ENCODE measurements at places on chromosomes 16 and 17.

GRCh38 chr17:28390563-28390962 is 15.4 kb downstream of the SLC46A1 start:
- DNase-seq = no peak

GRCh38 chr16:75042426-75043174 is 43.8 kb downstream of the ZNRF1 start:
- DNase-seq = no peak

DNA sequence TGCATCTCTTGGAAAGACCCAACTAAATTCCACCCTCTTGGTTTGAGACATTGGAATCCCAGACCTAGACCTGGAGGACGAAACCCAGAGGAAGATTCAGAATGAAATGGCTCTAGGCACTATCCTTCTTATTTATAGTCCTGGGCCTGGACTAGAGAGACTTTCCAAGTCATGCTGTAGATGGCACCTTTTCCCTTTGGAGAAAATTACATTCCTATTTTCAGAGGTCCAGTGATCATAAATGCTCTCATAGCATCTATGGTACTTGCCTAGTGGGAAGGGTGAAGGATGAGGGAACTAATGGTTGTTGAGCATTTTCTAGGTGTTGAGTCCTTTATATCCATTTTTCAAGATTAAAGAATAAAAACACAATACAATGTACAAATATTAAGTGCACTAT is 37.1 kb downstream of the SPACA3 start:
- no peak for DNase-seq

- no peak for DNase-seq
These were observed 15.2 kb upstream of the DPEP1 start for GRCh38 chr16:89598199-89598598.

DNA sequence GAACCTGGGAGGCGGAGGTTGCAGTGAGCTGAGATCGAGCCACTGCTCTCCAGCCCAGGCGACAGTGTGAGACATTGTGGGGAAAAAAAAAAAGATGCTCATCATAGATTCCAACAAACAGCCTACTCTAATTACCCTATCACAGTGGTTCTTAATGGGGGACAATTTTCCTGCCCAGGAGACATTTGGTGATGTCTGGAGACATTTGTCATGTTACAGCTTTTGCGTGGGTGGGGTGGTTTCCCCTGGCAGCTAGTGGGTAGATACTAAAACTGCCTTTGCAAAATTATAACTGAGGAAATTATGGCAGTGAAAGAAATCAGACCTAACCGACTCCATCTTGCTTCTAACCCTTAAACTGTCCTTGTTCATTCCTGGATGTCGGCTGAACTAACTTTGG is 92.5 kb upstream of the RBL2 start:
- DNase-seq = no peak

DNA sequence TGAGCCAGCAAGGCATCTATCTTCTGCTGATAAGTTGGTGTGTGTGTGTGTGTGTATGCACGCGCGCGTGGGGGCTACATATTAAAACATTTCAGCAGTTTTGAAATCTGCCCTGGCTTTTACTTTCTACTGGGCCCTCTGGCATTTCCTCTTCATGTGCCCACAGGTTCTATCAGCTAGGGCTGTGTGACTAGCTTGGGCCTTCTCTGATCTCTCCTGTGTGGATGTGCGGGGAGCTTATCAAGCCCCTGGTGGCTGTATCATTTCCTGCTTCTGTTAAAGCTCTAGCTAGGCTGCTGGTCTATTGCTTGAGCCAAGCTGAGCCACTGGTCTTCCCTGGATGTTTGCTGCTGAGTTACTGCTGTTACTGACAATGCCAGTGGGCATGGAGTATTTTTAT is 132.5 kb downstream of the AATF start:
- DNase-seq = no peak

DNA sequence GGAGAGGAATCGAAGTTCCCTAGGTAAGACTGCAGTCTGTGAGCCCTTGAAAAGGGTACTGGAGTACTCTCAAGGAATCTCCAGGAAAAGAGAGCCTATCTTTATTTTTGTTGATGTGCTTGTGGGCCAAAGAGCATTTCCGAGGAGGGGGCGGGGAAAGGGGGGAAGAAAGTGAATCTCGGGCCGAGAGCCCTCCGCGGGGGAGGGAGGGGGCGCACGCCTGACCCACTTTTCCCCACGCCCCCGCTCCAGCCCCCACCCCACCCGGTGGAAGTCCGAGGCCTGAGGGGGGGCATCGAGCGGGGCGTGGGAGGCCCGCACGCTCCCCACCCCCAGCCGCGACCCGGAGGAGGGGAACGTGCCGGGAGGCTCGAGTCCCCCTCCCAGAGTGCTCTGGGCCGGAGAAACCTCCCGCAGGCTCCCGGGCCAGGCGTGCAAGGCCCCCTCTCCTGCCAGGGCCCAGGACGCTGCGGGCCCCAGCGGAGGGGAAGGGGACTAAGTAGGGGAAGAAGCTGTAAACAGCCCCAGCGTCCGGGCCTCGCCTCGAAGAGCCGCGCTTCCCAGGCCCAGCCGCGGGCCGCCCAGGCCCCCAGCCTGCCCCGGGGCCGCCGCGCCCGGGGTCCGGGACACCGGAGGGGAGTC is 444 bp downstream of the HELZ start:
- DNase-seq = no peak

- DNase-seq = no peak
These were observed 74.5 kb upstream of the C17orf78 start for GRCh38 chr17:37301288-37301687.

DNA sequence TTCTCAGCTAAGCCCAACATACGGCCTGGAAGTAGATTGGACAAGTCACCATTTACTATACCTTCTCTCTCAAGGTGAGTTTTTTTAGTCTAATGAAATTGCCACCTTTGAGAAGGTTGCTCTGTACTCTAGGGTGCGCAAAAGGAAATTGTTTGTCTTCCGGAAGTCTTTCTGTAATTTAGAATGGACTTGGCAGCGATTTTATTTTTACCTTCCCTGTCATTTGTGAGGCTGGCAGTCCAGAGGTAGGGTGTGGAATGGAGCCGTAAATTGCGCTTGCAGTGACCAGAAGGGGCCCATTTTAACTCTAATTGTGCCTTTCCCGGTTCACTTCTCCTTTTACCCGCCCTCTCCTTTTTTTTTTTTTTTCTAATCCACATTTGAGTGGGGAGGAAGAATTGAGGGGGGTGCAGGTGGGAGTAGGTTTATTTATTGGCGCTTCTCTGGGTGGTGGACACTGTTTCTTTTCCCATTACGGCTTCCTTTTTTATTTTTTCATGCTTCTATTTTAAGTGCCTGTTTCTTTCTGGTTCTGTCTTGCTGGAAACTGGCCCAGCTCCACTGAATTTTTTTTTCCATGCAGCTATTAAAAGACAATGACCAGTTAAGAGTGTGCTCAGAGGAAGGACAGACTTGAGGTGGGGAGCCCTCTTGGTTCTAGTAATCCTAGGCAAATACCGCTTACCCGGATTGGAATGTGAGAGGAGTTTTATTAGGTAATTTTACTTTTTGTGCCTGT is 89.7 kb upstream of the CLEC18A start:
- no peak for DNase-seq

DNA sequence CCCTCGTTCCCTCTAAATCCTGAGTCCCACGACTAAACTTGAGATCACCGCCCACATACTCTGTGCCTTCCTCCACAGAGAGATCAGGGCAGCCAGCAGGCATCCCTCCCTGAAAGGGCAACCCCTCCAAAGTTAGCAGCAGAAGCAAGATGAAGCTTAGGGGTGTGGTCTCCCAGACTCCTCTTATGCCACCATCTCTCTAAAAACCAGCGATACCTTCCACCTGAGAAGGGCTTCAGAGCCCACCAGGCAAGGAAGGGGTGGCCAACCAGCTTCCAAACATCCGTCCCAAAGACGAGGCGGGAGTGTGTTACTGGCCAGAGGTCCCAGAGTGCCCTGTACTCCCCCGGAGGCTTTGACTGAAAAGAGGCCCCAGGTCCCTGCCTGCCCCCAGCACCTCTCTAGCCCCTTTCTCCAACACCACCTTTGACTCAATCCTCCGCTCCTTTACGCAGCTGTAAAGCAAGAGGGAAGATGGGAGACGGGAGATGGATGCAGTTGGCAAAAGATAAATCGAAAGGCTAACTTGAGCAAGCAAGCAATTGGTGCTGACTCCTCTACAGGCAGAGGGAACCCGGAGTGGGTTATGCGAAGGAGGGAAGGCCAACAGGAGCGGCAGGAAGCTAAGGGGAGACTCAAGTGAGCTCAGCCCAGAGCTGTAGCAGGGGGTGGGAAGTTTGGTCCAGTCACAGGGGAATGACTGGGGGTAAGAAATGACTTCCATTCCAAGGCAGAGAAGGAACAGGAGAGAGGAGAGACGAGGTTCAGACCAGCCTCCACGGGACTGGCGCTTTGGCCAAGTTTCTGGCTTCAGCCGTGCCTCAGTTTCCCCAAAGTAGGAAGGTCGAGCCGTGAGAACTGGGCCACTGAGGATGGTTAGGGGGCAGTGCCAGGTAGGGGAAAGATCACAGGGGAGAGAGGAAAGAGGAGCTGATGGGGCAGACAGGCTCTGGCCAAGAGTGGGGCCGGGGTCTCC is 1.0 kb downstream of the ST3GAL2 start:
- DNase-seq = no peak

GRCh38 chr16:68869492-68870088 is 26.3 kb downstream of the TANGO6 start:
- no peak for DNase-seq

- no peak for DNase-seq
These were observed 2.3 kb downstream of the CLUH start for GRCh38 chr17:2709183-2709661.

DNA sequence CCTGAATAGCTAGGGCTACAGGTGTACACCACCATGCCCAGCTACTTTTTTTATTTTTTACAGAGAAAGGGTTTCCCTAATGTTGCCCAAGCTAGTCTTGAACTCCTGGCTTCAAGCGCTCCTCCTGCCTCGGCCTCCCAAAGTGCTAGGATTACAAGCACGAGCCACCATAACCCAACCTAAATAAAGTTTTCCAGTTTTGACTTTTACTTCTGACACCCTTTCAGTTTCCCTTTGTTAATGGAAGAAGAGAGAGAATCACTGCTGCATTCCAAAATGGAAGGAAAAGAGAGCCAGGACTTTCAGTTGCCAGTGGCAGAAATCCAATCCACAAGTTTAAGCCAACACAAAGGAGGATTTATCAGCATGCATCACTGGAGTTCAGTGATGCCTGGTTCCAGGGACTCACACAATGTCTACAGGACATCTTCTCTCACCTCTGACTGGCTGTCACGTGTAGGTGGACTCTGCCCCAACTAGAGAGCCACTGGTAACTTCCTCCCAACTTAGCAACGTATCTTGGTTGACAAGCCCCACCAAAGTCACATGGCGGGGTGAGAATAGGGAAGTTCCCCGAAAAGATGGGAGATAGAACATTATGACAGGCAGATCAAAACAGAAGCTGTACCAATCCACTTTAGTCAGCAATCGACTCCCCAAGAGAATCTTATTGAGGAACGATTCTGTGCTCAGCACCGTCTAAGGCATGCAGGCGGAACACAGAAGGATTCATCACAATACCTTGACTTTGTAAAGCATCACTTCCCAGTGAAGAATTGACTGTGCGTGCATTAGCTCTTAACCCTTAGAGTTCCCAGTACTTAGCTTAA is 46.5 kb downstream of the GAS7 start:
- no peak for DNase-seq

GRCh38 chr17:57772774-57773173 is 27.7 kb upstream of the CCDC182 start:
- DNase-seq = no peak

- DNase-seq = peak; percentile 49
These were observed 1.1 kb upstream of the HAPSTR1 start for GRCh38 chr16:9090101-9090959.

DNA sequence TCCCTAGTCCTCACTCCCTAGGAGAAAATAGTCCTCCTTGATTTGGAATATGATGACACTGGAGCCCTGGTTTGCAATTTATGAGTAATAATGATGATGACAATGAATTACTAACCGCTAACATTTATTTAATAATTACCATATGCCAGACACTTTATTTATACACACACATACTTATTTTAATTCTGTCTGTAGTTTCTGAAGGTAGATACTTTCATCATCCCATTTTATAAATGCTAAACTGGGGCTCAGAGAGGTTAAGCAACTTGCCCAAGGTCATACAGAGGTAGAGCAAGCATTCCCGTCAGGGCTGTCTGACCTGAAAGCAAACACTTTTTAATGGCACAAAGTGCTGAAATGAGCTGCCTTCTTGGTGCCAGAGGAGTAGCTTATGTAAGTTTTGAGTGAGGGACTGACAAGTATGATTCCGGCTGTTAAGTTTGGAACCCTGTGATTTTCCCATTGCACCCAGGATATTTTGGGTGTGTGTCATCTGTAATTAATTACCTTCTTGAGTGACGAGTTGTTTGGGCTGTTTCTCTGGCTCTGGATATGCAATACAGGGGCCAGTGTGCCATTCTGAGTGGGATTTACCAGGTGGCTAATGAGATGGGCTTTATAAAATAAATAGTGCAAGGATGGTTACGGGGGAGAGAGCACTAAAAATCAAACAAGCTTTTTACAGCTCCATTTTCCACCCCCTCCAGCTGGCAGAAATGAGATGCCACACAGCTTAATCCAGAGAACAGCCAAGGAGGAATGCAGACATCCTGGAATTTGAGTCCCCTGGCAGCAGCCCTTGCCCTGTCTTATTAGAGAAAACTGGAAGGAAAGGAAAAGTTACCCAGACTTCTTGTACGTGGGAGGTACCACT is 211.8 kb downstream of the SNX29 start:
- no peak for DNase-seq

- no peak for DNase-seq
These were observed 8.4 kb downstream of the C16orf95 start for GRCh38 chr16:87308826-87309225.

GRCh38 chr17:64780096-64781013 is 118.2 kb upstream of the SMURF2 start:
- DNase-seq = peak; percentile 65

DNA sequence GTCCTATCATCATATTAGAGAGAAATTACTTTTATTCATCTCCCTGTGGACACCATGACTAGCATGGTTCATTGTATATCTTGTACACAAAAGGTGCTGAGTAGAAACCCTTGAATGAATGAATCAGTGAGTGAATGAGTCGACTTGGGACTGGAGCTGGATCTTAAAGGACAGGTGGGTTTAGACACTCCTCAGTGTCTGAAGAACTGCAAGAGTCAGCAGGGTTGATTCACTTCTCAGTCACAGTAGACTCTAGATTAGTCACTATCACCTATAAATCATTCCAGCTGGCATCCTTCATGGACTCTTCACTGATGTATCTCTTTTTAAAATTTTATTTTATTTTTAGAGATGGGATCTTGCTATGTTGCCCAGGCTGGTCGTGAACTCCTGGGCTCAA is 30.1 kb upstream of the PMFBP1 start:
- no peak for DNase-seq

GRCh38 chr17:42340691-42341127 is 47.5 kb downstream of the STAT3 start:
- no peak for DNase-seq

DNA sequence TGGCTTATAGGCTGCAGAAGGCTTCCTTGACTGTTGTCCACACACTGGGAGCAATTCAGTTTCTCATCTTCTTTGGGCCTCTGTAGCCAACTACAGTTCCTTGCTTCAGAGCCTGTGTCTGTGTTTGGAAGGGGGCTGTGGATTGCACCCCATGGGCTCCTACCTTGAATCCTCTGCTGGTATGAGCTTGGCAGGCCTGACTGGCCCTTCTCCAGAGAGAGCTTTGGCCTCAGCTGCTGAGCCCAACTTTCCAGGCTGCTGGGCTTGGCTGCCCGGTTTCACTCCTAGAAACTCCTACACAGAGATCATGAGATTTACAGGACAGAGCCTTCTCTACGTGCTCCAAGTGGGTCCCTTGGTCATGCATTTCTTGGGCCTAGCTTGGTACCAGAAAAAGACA is 354.4 kb downstream of the SNX29 start:
- DNase-seq = no peak

- DNase-seq = no peak
These were observed 122.8 kb downstream of the ANKRD11 start for GRCh38 chr16:89367538-89367915.

Measured in activated gamma-delta T cell (primary cell).